Glomerular endothelial cell (primary cell): ENCODE measurements at places on chromosomes 4 and X. TPM values are rescaled to one million over a fixed set of nuclear protein-coding genes. Genes with fewer than 3 reads are reported as not detected.

Gene POU3F4
- total RNA-seq: not detected in 2 replicates

GRCh38 chr4:10613926-10614478 lies 70.6 kb downstream of the CLNK start:
- no peak for DNase-seq

Gene COQ2
- total RNA-seq: 14.1 and 17.5 TPM in 2 replicates

Gene AIFM1
- 16.4 and 16.9 TPM in 2 replicates for total RNA-seq

- DNase-seq: no peak
These were observed 68.3 kb downstream of the CRMP1 start for GRCh38 chr4:5824635-5825034.

Gene FGF5
- 1.9 and 4.3 TPM in 2 replicates for total RNA-seq
